Epithelial cell of proximal tubule (primary cell): ENCODE measurements at places on chromosomes 1 and 21. TPM values are rescaled to one million over a fixed set of nuclear protein-coding genes. Genes with fewer than 3 reads are reported as not detected.

MEGF6 gene
- total RNA-seq = 5.1 and 33.3 TPM in 2 replicates

DNA sequence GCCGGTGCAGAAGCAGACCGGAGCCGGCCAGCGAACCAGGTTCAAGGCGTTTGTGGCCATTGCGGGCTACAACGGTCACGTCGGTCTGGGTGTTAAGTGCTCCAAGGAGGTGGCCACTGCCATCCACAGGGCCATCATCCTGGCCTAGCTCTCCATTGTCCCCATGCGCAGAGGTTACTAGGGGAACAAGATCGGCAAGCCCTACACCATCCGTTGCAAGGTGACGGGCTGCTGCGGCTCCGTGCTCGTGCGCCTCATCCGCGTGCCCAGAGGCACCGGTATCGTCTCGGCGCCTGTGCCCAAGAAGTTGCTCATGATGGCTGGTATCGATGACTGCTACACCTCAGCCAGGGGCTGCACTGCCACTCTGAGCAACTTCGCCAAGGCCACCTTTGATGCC, 38.1 kb downstream of the LRRC52 start:
- no peak for DNase-seq

GRCh38 chr1:58064166-58064565, 482.4 kb downstream of the OMA1 start:
- DNase-seq = no peak

DNA sequence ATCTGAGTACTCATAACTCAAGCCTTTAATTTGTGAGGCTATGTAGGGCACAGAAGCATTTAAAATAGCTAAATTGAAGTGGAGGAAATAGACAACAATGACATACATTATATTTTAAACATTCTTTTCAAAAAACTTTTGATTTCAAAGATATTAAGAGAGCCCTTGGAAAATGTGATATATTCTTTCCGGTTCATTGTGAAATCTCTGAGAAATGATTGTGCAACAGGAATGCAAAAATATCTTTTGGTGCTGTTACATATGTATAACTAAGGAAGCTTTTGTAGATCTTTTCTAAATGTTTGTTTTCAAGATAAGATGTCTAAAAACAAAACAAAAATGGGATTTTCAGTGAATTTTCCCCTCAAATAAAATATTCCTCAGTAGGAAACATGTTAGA, 185.2 kb downstream of the LEPR start:
- DNase-seq = no peak

SELENOF gene
- total RNA-seq = 169 and 175 TPM in 2 replicates

GRCh38 chr1:208807446-208808127, 563.4 kb upstream of the PLXNA2 start:
- no peak for DNase-seq

DNA sequence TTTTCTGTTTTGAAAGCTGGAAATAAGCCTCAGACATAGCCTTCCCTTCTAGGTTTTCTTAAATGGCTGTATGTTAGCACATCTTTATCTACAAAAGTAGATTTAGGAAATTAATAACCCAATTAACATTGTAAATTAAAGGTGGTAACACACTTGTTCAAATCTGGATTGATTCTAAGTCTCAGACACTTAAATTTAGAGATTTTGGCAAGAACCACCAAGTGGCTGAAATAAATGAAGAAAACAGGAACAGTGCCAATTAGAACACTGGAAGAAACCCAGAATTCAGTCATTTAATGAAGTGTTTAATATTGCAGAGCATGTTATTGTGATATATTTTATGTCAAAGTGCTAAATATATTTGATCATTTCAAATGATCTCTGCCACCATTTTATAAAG, 628.2 kb downstream of the USP25 start:
- DNase-seq = no peak

DNA sequence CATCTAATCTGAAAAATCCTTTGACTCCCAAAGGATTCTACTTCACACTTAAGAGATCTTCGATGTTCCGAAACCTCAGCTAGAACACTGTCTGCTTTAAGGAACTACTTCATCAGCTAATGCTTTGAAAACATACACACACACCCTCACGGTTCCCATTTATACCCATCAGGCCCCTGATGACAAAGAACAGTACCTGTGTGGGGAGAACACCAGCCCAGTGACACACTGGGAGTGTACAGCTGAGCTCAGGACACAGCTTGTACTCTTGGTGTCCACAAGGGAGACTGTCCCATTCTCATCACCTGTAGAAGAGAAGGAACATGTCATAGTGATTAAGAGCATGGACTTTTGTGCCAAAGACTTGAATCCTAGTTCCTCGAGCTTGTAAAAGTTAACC, 6.6 kb downstream of the WDR77 start:
- no peak for DNase-seq

DNA sequence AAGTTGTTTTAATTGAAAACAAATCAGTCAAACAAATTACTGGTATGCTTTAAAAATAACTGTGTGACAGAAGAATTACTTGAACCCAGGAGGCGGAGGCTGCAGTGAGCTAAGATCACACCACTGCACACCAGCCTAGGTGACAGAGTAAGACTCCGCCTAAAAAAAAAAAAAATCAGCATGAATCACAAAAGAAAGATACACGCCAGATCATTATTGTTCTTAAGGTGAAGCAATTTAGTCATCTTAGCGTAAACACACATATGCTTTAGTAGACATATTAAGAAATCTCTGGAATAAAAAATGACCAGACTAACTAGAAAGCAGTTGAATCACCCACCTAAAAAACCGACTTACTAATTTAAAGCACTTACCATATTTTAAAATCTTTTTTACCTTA, 20.2 kb downstream of the RERE start:
- DNase-seq = no peak

MATN1 gene
- not detected in 2 replicates for total RNA-seq

DNA sequence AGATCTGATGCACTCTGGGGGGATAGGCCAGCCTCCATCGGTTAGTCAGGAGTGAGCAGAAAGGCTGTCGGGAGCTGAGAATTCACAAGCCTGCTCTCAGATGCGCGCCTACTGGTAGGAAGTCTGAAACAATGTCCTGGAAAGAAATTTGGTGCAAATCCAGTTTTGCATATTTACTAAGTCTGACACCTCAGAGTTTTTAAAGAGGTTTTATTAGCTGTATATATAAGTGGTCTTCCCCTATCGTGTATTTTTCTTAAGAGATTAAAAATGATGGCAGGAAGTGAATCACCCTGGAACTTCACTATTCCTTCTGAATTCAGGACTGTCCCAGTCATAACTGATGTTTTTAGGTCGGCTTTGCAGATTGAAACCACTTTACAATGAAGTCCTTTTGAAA, 99.8 kb upstream of the C1orf105 start:
- no peak for DNase-seq

AJAP1 gene
- total RNA-seq = 0.17 and 2.4 TPM in 2 replicates

DNA sequence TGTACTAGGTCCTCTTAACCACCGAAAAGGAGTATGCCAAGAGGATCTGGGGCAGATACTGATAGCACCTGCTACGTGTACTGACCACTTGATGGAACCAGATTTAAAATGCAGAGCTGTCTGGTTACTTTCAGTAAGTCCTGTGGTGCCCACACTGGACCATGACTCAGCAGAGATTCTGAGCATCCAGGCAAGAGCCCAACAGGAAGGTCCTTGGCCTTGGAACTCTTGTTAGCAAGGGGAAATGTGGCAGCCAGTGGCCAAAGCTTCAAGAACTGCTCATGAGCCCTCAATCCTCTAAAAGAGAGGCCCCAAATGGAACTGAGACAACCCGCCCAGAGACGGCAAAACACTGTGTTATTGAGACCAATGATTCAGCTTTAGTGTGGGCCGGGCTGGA, 4.2 kb upstream of the GJB5 start:
- no peak for DNase-seq

GRCh38 chr1:173934440-173934839, 17.3 kb upstream of the SERPINC1 start:
- DNase-seq = no peak

DNA sequence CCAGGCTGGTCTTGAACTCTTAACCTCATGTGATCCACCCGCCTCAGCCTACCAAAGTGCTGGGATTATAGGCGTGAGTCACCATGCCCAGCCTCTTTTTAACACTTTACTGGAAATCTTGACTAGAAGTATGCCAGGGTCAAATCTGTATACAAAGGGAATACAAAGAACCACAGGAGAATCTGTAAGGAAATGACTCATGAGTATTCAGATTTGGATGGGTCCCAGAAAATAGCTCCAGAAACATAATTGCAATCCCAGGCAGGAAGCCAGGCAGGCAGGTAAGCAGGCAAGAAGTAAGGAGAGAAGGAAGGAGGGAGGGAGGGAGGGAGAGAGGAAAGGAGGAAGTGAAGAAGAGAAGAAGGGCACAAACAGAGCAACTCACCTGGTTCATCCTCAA, 22.8 kb upstream of the TIAM1 start:
- peak; percentile 83 for DNase-seq

KIF26B gene
- 2.8 and 2.9 TPM in 2 replicates for total RNA-seq

GRCh38 chr1:1543706-1544099, 3.3 kb upstream of the TMEM240 start:
- no peak for DNase-seq

DNA sequence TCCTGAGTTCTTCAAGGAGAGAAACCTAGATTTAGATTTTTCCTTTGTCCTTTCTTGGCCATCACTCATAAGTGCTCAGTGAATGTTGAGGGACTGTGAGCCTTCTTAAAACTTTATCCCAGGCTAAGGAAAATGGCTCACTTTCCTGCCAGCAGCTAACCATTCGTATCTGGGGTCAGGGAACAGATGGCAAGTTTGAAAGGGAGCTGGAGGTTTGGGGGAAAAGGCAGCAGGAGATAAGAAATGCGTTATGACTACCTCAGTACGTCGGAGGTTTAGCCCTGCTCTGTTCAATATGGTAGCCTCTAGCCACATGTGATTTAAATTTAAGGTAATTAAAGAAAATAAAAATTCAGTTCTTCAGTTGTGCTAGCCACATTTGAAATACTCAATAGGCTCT, 13.3 kb downstream of the RRP15 start:
- DNase-seq = no peak

SLAMF9 gene
- not detected in 2 replicates for total RNA-seq
